Left colon (tissue), 2 donors: ENCODE measurements at places on chromosomes 6 and 20. TPM values are rescaled to one million over a fixed set of nuclear protein-coding genes. Genes with fewer than 3 reads are reported as not detected.

DNA sequence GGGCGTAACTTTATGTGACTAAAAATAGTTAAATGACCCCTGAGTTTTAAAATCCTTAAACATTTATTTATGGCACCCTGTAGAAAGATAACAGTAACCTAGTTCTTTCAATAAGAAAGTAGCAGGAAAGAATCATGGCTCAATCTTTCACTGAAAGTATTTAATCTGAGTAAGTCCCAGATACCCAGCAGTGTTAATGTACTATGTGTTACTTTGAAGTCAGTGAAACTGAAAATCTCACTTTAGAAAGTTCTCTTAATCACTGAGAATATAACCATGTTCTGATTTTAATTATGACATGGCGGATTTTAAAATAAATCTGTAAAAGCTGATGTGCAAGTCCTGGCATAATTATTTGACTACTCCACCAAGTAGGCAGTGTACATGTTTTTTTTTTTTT, 8.1 kb upstream of the HEY2 start:
- DNase-seq, result no peak

DNA sequence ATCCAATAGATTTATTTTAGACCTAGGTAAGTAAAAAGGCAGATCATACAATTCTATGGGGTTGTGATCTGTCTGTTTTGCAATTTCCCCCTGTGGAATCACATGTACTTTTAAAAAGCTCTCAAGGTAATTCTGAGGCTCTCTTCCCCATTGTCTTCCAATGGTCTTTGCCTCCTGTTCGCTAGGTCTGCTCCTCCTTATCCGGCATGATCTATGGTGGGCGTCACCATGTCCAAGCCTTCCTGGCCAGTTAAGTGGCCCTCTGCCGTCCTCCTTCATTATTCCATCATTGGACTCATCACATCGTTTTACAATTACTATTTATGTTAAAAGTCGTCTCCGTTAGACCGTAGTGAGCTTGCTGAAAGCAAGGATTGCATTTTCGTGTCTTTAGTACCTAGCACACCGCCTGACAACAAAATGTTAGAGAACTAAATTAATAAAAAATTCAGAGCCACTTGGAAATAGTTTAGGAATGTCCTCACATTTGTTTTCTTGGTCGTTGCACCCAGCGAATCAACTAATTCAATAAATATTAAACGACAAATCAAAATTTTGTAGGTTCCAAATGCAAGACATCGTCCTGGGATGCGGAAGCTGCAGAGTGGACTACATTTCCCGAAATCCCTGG, 2.2 kb upstream of the STXBP5 start:
- DNase-seq, result peak; percentile 51

- DNase-seq, result peak; percentile 79
These were observed 3.9 kb upstream of the SOX4 start for GRCh38 chr6:21589352-21590345.

GRCh38 chr6:30041821-30042220, 19.2 kb upstream of the POLR1H start:
- no peak for DNase-seq

Gene ARMH2
- not detected for total RNA-seq

Gene SLC44A4
- 988 TPM for total RNA-seq
